Gastrocnemius medialis (tissue), 4 donors: ENCODE measurements at places on chromosomes 3 and 15. TPM values are rescaled to one million over a fixed set of nuclear protein-coding genes. Genes with fewer than 3 reads are reported as not detected.

DNA sequence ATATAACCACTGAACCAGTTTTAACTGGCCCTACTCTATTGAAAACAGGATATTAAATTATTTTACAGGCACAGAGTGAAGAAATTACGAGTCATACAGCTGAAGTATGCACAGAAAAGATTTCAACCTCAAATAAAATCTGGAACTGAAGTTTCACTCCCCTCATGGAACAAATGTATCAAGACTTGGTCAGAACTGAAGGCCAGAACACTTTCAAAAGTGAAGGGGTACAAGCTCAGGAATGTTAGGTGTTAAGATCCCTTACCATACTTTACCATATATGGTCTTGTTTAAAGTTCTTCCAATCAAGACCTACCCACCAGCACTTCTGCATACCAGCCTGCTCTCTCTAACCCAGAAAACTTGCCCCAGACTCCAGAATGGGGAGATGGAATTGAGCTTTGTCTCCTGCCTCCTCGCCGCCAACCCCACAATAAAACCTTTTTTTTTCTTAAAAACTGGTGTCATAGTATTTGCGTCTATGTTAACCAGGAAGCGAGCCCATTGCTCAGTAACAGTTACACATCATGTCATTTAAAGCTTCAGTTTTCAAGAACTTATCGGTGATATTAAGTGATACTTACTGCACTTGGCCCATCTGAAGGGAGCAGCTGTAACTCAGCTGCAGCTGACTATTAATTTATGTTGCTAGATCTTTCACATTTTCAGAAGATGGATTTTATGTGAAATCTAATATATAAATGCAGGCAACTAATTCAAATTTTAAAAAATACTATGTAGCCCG is 59.9 kb downstream of the OXSM start:
- H3K4me3 ChIP-seq: no peak overlapping the region
- no peaks in the 10 kb centered on the region for H3K4me1 ChIP-seq
- no peak for DNase-seq
- H3K36me3 ChIP-seq: no peaks in the 10 kb centered on the region
- no peak overlapping the region for H3K27ac ChIP-seq

NUP210 gene
- 2.4 TPM for total RNA-seq

DNA sequence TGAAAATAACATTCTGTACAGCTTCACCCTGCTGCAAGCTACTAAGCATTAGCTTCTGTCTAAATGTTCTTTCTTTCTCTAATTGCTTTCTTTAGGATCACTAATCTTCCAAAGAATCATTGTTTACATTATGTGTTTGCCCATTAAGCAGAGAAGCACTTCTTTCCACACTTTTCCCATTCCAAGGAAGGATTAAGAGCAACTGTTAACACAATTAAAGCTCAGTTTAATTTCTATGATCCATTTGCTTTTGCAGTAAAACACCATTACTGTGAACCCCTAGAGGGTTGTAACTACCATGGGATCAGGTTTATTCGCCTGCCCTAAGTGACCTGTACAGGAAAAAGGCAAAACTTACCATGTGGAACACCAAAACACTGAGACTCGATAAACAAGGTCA is 125.8 kb upstream of the ZNF385D start:
- H3K4me1 ChIP-seq: peaks cover 8% of the 10 kb centered on the region
- H3K27ac ChIP-seq: no peak overlapping the region
- no peaks in the 10 kb centered on the region for H3K36me3 ChIP-seq
- H3K4me3 ChIP-seq: no peak overlapping the region

GRCh38 chr3:100004931-100005330 is 109.4 kb downstream of the FILIP1L start:
- no peak for DNase-seq
- H3K27ac ChIP-seq: peak overlapping the region; percentile 27
- peaks cover 59% of the 10 kb centered on the region for H3K4me1 ChIP-seq
- H3K4me3 ChIP-seq: no peak overlapping the region
- H3K27me3 ChIP-seq: no peaks in the 10 kb centered on the region

CHL1 gene
- total RNA-seq: 2.9 TPM

- no peak for DNase-seq
- no peak overlapping the region for H3K4me3 ChIP-seq
- no peak overlapping the region for H3K27ac ChIP-seq
- no peaks in the 10 kb centered on the region for H3K36me3 ChIP-seq
These were observed 127.5 kb upstream of the PLXNA1 start for GRCh38 chr3:126855374-126855773.

SLC25A38 gene
- 50.0 TPM for total RNA-seq

GRCh38 chr15:60787837-60788691 is 309.1 kb upstream of the ICE2 start:
- no peak for DNase-seq
- no peaks in the 10 kb centered on the region for H3K27me3 ChIP-seq
- H3K4me3 ChIP-seq: no peak overlapping the region
- no peak overlapping the region for H3K27ac ChIP-seq
- H3K36me3 ChIP-seq: no peaks in the 10 kb centered on the region

DNA sequence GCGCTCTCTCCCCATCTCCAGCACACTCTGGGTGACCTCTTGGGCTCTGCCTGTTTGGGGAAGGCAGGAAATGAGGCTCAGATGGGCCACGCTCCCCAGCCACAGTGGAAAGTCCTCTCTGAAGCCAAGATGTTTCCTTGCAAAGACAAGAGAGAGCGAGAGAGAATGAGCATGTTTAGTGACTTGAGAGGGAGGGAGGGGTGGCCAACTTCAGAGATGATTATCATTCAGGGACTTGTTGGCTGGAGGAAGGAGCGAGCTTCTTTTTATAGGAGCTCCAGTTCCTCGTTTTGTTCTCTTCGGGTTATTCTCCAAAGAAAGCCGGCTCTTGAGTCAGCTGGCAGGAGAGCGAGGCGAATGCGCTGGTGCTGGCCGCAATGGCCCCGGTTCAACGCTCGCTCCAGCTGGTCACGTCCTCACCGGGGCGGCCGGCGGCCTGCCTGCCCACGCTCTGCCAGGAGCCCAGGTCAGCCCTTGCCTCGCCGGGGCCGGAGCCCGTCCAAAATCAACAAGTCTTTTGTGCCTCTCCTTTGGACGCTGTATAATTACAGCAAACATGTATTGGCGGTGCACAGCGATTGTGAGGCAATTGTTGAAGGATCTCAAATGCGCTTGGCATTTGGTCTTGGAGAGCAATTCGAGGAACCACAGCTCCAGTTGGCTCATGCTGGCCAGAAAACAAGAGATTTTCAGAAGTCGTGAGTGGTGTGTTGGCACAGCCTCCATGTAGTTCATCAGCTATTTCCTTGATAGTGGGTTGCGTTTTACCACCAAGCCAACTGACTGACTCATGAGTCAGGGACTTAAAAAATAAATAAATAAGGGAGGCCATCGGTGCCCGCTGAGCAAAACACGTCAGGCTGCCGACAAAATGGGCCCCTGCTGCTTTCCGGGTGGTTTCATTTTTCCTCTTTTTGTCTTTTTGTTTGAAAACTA is 288.6 kb downstream of the UACA start:
- peak overlapping the region; percentile 36 for H3K4me3 ChIP-seq
- no peaks in the 10 kb centered on the region for H3K27me3 ChIP-seq
- H3K27ac ChIP-seq: peak overlapping the region; percentile 73
- peaks cover 24% of the 10 kb centered on the region for H3K4me1 ChIP-seq
- H3K36me3 ChIP-seq: no peaks in the 10 kb centered on the region

GRCh38 chr3:24387000-24387399 is 107.7 kb downstream of the THRB start:
- no peaks in the 10 kb centered on the region for H3K36me3 ChIP-seq
- no peak overlapping the region for H3K4me3 ChIP-seq
- DNase-seq: no peak
- H3K27me3 ChIP-seq: no peaks in the 10 kb centered on the region
- H3K4me1 ChIP-seq: peaks cover 48% of the 10 kb centered on the region

DNA sequence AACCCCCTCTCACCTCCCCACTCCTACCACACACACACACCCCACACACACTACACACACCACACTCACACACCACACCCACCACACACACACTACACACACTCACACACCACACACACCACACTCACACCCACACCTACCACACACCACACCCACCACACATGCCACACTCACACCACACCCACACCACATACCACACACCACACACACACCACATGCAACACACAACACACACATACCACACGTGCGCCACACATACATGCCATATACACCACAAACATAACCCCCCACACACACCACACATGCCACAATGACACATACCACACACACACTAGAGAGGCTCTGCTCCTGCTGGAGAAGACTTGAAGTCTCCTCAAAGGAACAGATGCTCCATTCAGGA is 5.9 kb upstream of the ITPKA start:
- H3K4me1 ChIP-seq: peaks cover 6% of the 10 kb centered on the region
- no peak overlapping the region for H3K27ac ChIP-seq
- H3K36me3 ChIP-seq: peaks cover 2% of the 10 kb centered on the region
- peaks cover 46% of the 10 kb centered on the region for H3K27me3 ChIP-seq
- no peak overlapping the region for H3K4me3 ChIP-seq

TBC1D23 gene
- 45.1 TPM for total RNA-seq

DNA sequence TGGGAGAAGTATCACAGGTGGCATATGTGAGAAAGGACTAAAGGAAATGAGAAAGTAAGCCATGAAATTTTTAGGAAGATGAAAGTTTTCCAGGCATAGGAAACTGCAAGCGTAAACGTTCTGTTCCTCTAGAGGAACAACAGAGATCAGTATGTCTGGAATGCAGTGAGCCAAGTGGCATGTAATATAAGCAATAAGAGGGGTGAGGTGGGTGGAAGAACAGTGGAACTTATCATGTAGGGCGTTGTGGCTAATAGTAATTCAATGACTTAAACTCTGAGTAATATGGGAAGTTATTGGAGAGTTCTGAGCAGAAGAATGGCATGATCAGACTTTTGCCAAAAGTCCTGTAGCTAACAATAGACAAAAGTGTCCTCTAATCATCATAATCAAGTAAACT is 902.9 kb downstream of the EPHA3 start:
- DNase-seq: no peak
- H3K27me3 ChIP-seq: no peaks in the 10 kb centered on the region
- H3K36me3 ChIP-seq: no peaks in the 10 kb centered on the region
- H3K4me1 ChIP-seq: no peaks in the 10 kb centered on the region
- H3K27ac ChIP-seq: no peak overlapping the region
- no peak overlapping the region for H3K4me3 ChIP-seq

DNA sequence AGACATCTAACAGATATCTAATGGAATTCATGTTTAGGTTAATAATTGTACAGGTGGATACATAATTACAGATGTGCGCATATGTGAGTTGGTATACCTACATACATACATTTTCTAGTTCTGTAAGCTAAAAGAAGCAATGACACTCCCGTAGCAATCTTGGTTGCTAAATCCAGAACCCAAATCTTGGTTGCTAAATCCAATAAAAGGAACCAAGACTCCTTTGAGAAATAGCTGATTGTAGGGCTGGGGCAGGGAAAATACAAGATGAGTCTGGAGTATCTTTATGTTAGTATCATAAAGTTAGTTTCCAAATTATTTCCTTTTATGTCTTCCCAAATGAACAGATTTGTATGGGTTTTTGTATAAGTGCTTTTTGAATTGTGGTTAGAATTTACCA is 135.2 kb downstream of the TMCC1 start:
- no peak overlapping the region for H3K4me3 ChIP-seq
- peaks cover 14% of the 10 kb centered on the region for H3K4me1 ChIP-seq
- H3K27ac ChIP-seq: no peak overlapping the region
- no peak for DNase-seq
- H3K36me3 ChIP-seq: no peaks in the 10 kb centered on the region

DNA sequence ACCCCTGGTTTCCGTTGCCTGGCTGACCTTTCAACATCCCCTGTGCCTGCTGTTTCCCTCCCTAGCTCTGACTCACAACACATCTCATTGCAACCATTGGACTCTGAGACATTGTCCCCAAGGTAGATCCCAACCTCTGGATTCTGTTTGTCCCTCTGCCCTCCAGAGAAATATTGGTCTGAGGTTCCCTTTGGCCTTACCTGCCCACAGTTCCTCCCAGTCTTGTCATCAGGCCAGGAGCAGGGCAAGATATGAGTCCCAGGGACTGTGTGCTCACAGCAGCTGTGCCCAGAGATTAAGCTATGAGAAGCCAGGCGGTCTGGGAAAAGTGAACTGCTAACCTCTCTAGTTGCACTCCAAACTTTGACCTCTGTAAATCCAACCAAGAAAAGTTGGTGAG is 168.2 kb upstream of the NR2F2 start:
- H3K27me3 ChIP-seq: no peaks in the 10 kb centered on the region
- H3K4me3 ChIP-seq: no peak overlapping the region
- peaks cover 23% of the 10 kb centered on the region for H3K4me1 ChIP-seq
- no peak overlapping the region for H3K27ac ChIP-seq

DNA sequence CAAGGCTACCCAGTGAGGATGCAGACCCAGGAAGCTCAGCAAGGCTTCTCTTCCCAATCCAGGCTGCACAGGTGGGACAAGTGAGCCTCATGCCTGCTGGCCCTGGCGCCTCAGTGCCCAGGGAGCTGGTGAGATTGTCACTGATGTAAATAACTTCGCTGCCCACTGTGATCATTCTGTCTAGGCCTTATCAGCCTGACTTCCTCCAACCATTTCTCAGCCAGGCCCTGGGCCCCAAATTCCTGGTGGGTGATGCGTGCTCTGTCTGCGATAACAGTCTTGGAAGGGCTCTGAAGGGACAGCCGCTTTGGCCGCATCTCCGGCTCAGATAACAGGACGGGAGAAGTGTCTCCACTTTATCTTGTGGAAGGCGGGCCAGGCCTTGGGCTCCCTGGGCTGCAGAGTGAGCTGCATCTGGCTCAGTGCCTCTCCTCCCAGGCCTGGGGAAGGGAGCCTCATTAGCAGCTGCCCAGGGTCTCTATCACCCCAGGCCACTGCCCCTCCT is 2.2 kb upstream of the FBLN2 start:
- peaks cover 12% of the 10 kb centered on the region for H3K27me3 ChIP-seq
- H3K4me3 ChIP-seq: no peak overlapping the region
- no peaks in the 10 kb centered on the region for H3K36me3 ChIP-seq

DNA sequence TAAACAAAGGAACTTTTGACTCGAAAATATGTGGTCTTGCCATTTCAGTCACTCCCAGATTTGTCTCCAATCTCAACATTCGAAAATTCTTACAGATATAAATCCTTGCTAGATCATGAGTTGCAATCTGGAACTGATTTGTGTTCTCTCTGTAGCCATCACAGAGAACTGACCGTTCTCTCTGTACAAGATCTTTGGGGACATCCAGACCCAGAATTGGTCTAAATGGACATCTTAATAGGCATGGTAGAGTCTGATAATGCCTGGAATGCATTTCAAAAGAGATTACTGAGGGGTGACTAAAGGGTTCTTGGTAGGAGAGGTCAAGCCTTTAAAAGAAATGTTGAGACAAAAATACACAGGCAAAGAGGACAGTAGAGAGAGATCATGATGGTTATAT is 7.2 kb upstream of the MEF2A start:
- H3K27me3 ChIP-seq: no peaks in the 10 kb centered on the region
- H3K4me1 ChIP-seq: no peaks in the 10 kb centered on the region
- DNase-seq: no peak
- no peaks in the 10 kb centered on the region for H3K36me3 ChIP-seq

ERC2 gene
- total RNA-seq: not detected

GRCh38 chr3:152459118-152459515 is 190.4 kb downstream of the MBNL1 start:
- H3K27ac ChIP-seq: peak overlapping the region; percentile 42
- peaks cover 90% of the 10 kb centered on the region for H3K36me3 ChIP-seq
- no peak overlapping the region for H3K4me3 ChIP-seq
- no peaks in the 10 kb centered on the region for H3K27me3 ChIP-seq
- DNase-seq: no peak
